ENCODE measurements at places on chromosomes 2 and 18.

GRCh38 chr18:23838233-23838632, 149.0 kb downstream of the LAMA3 start:
- DNase-seq: no peak

DNA sequence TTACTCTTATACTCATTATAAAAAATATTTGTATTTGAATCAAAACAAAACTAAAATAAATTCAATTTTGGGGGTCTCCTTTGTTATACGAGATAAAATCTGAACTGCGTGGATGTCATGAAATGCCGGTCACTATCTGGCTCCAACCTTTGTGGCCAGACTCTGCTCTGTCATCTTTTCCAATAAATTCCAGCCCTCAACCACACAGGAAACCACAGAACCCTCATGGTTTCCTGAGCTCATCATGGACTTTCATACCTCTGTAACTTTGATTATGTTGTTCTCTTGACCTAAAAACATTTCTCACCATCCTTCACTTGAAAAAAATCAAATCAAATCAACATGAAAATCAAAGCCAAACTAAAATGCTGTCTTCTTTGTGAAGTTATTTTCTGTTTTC, 724.7 kb downstream of the METTL4 start:
- DNase-seq: no peak

- DNase-seq: no peak
Measured at GRCh38 chr18:48216639-48217257, 192.4 kb downstream of the ZBTB7C start.

DNA sequence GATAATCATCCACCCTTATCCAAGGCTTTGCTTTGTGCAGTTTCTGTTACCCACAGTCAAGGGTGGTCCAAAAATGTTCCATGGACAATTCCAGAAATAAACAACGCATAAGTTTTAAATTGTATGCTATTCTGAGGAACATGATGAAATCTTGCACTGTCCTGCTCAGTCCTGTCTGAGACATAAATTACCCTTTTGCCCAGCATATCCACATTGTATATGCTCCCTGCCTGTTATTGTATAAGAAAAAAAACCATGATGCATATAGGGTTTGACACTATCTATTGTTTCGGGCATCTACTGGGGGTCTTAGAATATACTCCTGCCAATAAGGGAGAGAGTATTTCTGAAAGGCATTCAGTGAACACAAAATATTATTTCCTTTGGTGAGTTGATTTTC, 24.0 kb downstream of the LRRTM1 start:
- DNase-seq: no peak

DNA sequence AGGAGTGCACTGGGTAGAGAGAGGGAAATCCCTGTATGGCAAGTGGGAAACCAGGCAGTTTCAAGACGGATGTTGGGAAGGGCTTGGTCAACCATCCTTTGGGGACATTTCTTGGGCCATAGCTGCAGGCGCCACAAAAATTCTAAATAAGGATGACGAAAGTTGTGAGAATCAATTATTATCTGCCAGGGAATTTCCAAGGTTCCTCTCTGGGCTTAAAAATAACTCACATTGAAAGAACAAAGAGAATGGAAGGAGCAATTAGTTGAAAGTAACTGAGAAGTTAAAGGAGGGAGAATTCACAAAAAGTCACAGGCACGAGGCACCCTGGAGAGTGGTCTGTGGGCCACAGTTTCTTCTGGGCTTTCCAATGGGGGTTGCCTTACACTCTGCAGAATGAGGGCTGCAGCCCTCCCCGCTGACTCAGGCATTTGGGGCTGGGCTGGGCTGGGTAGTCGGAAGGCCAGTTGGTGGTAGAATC, 195.7 kb downstream of the SMAD7 start:
- no peak for DNase-seq

DNA sequence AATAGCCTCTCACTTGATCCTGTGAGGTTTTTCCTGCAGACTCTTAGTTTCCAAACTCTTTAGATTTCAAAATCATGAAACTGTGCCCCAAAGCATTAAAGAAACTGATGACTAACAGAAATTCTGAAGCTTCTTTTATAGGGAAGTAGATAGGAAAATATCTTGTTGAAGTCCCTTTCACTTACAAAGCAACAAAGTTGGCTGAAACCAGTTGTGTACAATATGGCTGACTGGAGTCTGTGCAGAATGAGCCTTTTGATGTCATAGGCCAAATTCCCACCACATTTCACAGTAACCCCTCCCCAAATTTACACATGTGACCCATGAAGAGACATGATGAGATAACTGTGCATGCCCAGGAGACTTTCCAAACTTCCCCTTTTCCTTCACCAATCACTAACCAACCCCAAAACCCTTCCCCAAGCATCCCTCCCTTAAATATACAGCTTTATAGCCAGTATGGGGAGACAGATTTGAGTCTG, 61.7 kb upstream of the NCK2 start:
- DNase-seq: no peak
